ENCODE measurements at places on chromosomes 11 and 22.

- no peak for DNase-seq
These were observed 19.7 kb downstream of the RAB30 start for GRCh38 chr11:83051760-83052671.

- peak; percentile 51 for DNase-seq
These were observed 630 bp downstream of the UBASH3B start for GRCh38 chr11:122656073-122656630.

DNA sequence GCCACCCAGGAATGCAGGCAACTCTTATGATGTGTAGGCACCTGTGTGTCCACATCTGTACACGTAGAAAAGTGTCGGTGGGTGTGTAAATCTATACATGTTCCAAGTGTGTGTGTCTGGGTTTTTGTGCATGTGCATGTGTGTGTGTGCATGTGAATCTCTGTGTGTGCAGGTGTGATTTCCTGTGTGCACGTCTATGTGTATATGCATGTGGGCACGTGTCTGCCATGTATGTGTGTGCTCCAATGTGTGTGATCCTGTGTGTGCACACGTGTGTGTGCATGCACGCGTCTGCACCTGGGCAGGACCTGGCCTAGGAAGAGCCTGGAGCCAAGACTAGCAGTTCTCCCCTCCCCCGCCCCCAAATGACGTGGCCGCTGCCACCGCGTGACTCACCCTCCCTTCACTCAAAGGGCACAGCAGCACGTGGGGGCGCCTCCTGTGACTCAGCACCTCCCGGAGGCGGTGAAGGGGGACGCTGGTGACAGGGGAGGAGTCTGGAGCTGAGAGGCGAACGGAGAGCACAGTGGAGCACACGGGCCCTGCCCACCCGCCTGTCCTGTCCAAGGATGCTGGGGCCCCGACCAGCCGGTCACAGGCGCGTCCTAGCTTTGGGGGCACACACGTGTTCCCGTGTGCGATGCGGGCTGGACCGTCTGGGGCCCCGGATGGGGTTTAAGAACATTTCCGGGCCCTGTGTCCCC is 10.1 kb downstream of the PIM3 start:
- DNase-seq, result peak; percentile 94

DNA sequence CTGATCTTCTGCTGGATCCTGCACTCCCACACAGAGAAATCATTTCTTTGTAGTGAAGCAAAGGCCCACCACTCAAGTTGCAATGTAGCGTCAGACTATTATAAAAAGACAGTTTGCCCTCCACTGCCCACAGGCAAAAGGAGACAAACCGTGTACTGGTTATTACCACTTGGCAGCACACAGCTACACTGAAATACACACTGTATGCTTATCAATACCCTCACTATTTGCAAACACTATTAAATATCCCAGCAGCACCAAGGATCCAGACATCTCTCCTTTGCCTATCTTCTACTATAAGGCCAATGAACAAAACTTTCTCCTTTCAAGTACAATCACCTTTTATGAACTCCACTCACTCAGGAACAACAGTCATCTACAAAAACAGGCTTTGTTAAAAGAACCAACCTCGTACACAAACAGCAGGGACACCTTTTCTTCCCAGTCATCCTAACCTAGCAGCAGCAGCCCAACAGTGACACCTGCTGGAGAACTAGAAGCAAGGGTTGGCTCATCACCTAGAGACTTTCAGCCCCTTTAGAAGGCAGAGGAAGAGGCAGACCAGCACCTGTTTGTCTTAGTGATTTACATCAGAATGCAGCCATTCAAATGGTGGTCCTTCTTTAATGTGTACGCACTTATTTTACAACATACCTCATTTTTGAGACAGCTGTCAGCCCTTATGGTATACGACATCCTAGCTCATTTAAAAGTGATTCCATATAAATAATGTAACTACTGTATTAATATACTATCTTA is 56.1 kb downstream of the AMBRA1 start:
- peak; percentile 50 for DNase-seq

DNA sequence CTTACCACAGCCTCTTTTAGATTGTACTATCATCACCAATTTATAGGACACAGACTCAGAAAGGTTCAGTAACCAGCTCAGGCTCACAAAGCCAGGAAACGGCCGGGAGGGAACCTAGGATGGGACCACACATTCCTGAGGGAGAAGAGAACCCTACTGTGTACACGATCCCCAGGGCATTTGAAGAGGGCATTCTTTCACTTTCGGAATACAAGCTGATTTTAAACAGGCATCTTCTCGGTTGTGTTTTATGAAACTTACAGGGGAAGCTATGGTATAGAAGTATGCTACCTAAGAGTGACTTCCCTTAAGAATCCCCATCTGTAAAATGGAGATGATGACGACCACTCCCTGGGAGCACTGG is 19.0 kb downstream of the SMCO4 start:
- DNase-seq, result no peak

GRCh38 chr11:128616161-128616560 is 28.8 kb upstream of the ETS1 start:
- DNase-seq, result no peak

DNA sequence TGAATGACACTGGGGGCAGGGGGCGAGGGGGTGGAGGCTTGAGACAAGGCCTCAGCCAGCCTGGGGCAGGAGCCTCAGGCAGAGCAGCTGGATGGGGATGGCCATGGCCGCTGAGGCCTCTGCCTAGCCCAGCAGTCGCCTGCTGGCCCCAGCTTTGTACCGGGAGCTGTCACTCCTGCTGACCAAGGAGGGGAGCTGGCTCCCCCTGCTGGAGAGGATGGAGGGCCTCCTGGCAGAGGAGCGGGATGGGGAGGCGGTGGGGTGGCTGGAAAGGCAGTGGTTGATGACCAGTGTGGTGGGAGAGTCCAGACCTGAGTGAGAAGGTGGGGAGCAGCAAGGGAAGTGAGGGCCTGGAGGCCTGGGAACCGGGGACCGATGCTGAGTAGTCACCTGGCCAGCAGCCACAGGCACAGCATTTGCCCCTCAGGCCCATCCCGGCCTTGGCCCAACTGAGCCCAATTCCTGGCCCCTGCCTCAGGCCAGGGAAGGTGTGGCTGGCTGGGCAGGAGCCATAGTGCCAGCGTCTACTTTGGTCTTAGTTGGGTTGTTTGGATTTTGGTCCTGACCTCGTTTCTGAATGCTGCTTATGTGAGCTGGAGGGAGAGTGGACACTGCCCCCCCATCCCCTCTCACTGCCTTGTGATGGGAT is 6.0 kb upstream of the SUSD2 start:
- peak; percentile 58 for DNase-seq

DNA sequence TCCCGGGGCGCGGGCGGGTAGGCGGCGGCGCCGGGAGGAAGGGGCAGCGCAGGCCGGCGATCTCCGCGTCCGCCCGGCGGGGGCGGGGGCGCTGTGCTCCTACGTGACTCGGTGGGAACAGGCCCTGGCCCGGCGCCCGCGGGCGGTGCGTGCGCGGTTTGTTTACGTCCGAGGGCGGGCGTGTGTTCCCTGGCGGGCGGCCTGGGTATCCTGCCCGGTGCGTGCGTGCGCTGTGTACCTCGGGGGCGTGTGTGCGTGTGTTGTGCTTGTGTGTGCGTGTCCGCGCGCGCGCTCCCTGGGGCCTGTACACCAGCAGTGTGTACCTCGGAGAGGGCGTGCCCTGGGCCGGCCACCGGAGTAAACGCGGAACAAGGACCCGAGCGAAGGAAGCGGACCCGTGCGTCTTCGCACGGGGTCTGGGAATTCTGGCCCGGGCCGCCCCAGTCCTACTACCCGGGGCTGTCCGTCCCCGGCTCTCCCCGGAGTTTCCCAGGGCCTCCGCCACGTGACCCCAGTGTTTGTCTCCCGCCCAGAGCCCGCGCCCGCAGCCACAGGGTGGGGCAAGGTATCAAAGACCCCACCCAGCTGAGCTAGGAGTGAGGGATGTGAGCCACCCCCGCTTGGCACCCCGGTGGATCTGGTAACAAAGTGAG is 769 bp downstream of the MAFF start:
- DNase-seq, result peak; percentile 52

GRCh38 chr11:68329978-68330699 is 17.7 kb downstream of the LRP5 start:
- no peak for DNase-seq
